Heart left ventricle (tissue), 16 donors: ENCODE measurements at places on chromosomes 6 and 20. TPM values are rescaled to one million over a fixed set of nuclear protein-coding genes. Genes with fewer than 3 reads are reported as not detected.

YWHAB gene
- polyA plus RNA-seq = 32.2 TPM

CRISP3 gene
- polyA plus RNA-seq = 0.04 TPM

TMC2 gene
- polyA plus RNA-seq = not detected

BYSL gene
- polyA plus RNA-seq = 5.0 TPM

GPR6 gene
- polyA plus RNA-seq = not detected

SAMD5 gene
- 0.54 TPM for polyA plus RNA-seq

SGK2 gene
- polyA plus RNA-seq = 0.71 TPM

BPIFB4 gene
- polyA plus RNA-seq = not detected

FOXQ1 gene
- 0.08 TPM for polyA plus RNA-seq

HS3ST5 gene
- not detected for polyA plus RNA-seq

MUCL3 gene
- 0.03 TPM for polyA plus RNA-seq

CGA gene
- 0.40 TPM for polyA plus RNA-seq
